Prostate gland (tissue), 2 donors: ENCODE measurements at places on chromosomes 1 and 21. TPM values are rescaled to one million over a fixed set of nuclear protein-coding genes. Genes with fewer than 3 reads are reported as not detected.
A peak's percentile ranks its signal among the peaks of the same experiment; 100 is the strongest.

The CELA3B gene
- not detected for total RNA-seq

The PRR9 gene
- total RNA-seq = not detected

The MEGF6 gene
- 82.5 TPM for total RNA-seq

The SPATA46 gene
- total RNA-seq = 0.62 TPM

The MSH4 gene
- 0.05 TPM for total RNA-seq

The KIF14 gene
- 0.23 TPM for total RNA-seq

DNA sequence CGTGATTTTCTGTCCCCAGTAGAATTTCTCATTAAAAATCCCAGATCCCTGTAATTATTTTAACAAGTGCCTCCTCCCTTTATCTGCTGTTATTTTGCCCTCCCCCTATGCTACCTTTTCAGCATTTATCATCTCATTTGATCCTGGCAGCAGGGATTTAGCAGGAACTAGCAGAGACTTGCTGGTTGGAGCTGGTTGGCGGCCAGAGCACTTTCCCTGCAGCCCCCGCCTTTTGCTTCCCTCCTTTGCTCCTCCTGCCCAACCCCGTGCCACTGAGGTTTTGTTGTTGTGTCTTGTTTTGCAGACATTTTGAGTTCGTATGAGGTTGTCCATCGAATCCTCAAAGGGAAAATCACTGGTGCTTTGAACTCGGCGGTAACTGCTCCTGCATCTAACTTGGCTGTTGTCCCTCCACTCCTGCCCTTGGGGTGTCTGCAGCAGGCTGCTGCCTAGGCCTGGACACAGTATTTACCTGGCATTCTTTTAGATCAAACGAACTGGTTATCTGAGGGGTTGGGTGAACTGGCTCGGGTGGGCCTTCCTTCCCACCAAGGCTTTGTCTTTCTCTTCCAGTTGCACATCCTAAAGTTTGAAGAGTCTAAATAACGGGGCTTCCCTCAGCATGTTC lies 11.2 kb downstream of the UBE2Q1 start:
- no peaks in the 10 kb centered on the region for H3K4me1 ChIP-seq
- H3K27ac ChIP-seq = peak overlapping the region; percentile 1
- DNase-seq = no peak
- H3K36me3 ChIP-seq = peaks cover 12% of the 10 kb centered on the region

GRCh38 chr1:79551321-79551720 lies 544.8 kb upstream of the ADGRL4 start:
- no peaks in the 10 kb centered on the region for H3K4me1 ChIP-seq
- H3K27ac ChIP-seq = no peak overlapping the region
- no peak for DNase-seq
- no peaks in the 10 kb centered on the region for H3K36me3 ChIP-seq
- no peaks in the 10 kb centered on the region for H3K27me3 ChIP-seq
- no peak overlapping the region for H3K4me3 ChIP-seq

- DNase-seq = no peak
- no peak overlapping the region for H3K27ac ChIP-seq
- no peaks in the 10 kb centered on the region for H3K36me3 ChIP-seq
- H3K4me1 ChIP-seq = no peaks in the 10 kb centered on the region
- no peak overlapping the region for H3K4me3 ChIP-seq
- H3K27me3 ChIP-seq = no peaks in the 10 kb centered on the region
Observed at GRCh38 chr1:211519602-211520001, 27.6 kb upstream of the RD3 start.

GRCh38 chr1:81731989-81732388 lies 68.7 kb upstream of the ADGRL2 start:
- no peaks in the 10 kb centered on the region for H3K4me1 ChIP-seq
- H3K36me3 ChIP-seq = no peaks in the 10 kb centered on the region
- DNase-seq = no peak
- H3K4me3 ChIP-seq = no peak overlapping the region
